ENCODE measurements at places on chromosomes 16 and 17.
A peak's percentile ranks its signal among the peaks of the same experiment; 100 is the strongest.

DNA sequence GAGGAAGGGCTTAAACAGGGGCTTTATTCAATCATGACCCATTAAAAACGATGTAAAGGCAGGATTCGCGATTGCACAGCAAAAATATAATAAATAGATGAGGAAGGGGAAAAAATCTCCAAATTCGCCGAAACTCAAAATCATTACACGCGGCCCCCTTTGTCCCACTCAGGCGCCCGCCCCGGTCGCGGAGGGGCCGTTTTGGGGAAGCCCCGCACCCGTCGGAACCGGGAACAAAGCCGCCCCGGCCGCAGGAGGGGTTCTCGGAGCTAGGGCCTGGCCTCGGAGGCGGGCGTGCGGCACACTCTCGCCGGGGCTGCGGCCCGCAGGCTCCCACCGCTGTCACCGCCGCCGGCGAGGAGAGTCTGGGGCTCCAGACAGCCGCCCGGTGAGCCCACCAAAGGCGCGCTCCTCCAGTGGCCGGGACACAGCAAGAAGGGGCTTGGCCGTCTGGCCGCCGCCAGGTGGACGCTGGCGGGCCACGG, 521 bp downstream of the C16orf87 start:
- peak; percentile 48 for DNase-seq

- DNase-seq = no peak
These were observed 841 bp downstream of the TEKT5 start for GRCh38 chr16:10693889-10694288.

DNA sequence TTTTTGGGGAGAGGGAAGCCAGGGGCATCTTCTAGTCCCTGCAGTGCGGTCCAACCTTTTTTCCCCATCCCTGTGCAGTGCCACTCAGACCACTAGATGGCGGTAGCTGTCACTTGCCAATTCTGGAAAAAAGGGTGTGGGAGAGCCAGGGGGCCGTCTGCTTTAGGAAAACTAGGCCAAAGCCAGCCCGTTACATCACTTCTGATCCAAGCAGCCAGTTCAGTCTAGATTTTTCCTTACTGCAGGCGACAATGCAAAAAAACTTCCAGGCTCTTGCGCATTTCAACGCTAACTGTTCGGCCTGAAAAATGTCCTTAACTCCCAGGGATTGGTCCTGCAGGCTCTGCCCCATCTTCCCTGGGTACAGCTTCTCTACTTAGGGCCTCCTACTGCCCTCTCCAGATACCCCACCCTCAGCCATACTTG, 69.2 kb upstream of the CES5A start:
- DNase-seq = peak; percentile 57

- no peak for DNase-seq
These were observed 78.4 kb downstream of the SLC39A11 start for GRCh38 chr17:73013816-73014663.

DNA sequence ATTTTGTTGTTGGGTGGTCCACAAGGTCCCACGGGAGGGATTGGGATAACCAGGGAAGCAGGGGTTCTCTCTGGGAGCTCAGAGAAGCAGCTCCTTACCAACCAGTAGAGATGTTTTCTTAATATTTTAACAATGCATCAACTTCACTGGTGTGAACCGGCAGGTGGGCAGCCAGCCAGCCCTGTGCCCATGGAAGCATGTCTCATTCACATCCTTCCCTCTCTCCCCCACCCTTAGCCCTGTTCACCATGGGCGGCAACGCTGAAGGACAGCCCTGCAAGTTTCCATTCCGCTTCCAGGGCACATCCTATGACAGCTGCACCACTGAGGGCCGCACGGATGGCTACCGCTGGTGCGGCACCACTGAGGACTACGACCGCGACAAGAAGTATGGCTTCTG, 9.3 kb downstream of the MMP2 start:
- DNase-seq = no peak

DNA sequence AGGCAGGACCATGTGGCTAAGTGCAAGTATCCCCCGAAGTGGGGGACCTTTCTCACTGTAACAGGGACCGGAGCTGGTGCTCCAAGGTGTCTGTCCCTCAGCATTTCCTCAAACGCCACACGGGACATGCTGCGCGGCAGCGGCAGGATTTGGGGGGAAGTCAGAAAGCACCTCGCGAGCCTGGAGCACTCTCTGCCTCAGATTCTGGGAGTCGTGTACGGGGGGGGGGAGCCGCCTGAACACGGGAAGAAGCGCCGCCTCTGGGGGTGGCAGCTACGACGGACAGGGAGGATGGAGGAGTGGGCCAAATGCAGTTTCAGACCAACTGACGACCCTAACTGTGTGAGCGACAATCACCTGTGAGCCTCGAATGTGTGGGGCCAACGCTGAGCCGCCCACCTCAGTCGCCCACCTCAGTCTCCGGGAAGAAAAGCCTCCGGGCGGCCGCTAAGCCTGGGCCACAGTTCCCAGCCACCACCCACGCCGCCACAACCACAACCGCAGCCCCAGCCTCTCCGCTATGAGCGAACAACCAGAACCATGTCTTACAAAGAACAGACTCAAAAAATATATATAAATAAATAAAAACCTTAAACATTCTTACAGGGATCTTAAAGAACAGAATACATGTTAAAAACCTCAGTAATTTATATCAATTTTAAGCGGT, 8.8 kb upstream of the TRAP1 start:
- DNase-seq = no peak

All from CD4-positive, alpha-beta T cell treated with Interleukin-21 for 1 hour (primary cell).